Head of caudate nucleus (tissue), 42 donors: ENCODE measurements at places on chromosomes 2 and 18.

DNA sequence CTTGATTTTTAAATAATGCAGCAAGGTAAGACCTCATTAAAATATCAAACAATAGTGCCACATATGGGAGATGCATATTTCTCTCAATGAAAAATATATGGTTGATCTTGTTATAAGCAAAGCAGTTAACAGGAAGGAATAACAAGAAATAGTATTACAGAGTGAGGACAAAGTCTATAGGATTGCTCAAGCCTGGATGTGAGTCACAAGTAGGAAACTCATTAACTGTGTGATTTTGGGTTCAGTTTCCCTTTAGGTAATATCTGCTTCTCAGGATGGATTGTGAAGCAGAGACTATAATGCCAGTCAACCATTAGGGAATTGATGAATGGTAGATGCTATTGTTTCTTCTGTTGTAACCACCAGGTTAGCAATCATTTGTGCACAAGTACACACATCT is 42.9 kb upstream of the SPHKAP start:
- no peak for DNase-seq

- DNase-seq = no peak
These were observed 170.0 kb downstream of the CTIF start for GRCh38 chr18:48708807-48709206.

- DNase-seq = no peak
These were observed 213.3 kb upstream of the CXCR4 start for GRCh38 chr2:136331226-136331625.

DNA sequence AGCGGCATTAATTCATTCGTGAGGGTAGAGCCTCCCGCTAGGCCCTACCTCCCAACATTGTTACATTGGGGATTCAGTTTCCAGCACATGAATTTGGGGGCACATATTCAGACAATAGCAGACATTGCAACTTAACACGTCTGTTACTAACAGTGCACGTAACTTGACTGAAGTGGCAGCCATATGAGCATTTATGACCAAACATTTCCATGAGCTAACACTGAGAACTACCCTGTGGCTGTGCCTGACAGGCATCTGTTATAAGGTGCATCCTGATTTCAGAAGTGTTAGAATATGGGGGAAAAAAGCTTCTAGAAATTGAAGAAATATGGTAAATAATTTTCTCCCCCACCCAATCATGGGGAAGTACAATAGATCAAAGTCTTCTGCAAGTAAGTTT is 24.5 kb downstream of the MALT1 start:
- DNase-seq = no peak

- DNase-seq = no peak
These were observed 773.3 kb upstream of the SLC39A10 start for GRCh38 chr2:194883711-194884110.

DNA sequence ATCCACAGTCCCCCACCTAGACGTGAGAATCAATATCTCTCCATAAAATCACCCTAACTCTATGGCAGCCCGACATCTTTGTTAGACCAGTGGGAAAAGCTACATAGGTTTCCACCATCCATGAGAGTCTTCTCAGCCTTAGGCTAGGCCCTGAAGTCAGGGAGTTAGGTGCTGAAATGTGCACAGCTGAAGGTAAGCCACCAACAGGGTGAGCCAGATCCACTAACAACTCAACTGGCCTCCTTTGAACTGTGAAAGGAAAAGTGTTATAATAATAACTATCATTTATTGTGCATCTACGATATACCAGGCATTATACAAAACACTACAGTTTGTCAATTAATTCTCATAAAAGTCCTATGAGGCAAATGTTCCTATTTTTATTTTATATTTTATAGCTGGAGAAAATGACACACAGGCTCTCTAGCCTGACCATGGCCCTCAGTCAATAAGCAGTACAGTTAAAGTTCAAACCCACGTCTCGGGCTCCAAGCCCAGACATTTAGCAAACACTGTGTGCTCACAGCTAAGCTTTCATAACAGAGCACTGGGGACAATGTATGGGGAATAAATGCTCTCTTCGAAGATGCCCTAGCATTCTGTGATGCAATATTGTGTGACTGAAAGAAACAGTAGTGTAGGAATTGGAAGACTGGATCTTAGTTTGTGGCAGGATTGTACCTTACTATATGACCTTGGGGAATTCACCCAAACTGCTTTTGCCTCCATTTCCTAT is 11.2 kb upstream of the CYP27C1 start:
- no peak for DNase-seq

DNA sequence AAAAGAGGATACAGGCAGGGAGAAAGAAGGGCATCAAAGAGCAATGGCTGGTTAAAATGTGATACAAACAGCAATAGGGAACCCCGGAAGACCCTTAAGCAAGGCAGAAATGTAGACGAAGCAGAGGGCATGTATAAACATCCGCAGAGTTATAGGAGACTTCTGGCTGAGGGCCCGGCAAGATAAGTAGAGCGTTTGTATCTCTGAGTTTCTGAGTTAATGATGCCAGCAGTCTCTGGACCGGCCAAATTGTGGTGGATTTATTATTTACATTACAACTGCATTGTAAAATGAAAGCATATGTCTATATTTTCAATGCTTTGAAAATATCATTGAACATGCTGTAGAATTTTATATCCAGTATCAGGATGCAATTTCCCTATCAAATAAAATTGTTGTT is 148.0 kb upstream of the KCTD1 start:
- no peak for DNase-seq

DNA sequence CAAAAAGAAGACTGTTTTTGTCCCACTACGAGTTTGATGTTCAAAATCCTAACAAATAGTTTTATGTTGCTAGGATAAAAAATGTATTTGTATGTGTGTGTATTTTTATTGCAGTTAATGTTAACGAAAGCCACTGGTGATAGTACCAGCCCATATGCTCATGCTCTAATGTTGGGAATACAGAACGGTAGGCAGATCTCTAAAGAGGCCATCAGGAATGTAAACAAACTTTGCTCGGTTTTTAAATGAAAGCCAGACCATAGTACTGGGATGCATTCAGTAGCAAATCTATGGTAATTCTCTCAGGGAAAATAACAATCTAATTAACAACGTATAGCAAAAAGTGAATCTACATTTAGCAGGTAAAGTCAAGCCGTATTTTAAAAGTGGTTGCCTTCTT is 208.1 kb downstream of the NEDD4L start:
- no peak for DNase-seq

GRCh38 chr18:63908858-63909257 is 1.1 kb downstream of the SERPINB10 start:
- DNase-seq = no peak

GRCh38 chr2:102718387-102719316 is 43.2 kb upstream of the TMEM182 start:
- DNase-seq = no peak

- DNase-seq = no peak
These were observed 187.7 kb upstream of the CXCR4 start for GRCh38 chr2:136305517-136306192.

DNA sequence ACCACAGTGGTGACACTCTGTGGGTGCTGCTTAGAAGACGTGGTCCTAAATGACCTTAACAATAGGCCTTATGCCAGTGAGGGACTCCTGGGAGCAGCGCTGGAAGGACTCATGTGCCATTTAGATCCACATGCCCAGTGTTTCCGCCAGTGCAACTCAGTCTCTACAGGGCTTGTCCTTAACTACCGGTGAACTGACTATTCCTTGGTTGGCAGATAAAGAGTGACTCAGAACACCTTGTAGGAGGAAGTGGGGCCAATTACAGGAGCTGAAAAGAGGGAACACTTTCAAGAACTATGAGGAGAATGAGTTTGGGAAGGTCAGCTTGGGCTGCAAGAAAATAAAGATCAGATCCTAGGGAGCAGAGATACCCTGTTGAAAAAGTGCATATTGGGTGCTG is 1.8 kb upstream of the CDK5R2 start:
- no peak for DNase-seq

GRCh38 chr2:18544171-18544570 is 16.3 kb downstream of the RDH14 start:
- DNase-seq = no peak

DNA sequence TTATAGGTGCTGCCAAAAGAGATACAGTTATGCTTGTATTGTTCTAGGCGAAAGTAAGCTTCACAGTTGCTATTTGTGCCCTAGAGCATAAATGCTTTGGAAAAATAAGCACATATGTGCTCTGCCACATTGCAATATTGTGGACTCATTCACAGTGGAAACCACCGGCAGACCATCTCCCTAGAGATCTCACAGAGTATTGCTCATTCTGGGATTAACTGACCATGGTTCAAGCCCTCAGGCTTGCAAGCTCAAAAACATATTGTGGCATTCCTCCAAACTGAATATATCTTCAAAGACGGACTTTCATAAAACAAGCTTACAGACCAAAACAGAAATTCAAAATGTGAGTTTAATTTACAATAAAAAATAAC is 158.2 kb upstream of the CCDC150 start:
- DNase-seq = no peak
